ENCODE measurements at places on chromosomes 16 and 17.

DNA sequence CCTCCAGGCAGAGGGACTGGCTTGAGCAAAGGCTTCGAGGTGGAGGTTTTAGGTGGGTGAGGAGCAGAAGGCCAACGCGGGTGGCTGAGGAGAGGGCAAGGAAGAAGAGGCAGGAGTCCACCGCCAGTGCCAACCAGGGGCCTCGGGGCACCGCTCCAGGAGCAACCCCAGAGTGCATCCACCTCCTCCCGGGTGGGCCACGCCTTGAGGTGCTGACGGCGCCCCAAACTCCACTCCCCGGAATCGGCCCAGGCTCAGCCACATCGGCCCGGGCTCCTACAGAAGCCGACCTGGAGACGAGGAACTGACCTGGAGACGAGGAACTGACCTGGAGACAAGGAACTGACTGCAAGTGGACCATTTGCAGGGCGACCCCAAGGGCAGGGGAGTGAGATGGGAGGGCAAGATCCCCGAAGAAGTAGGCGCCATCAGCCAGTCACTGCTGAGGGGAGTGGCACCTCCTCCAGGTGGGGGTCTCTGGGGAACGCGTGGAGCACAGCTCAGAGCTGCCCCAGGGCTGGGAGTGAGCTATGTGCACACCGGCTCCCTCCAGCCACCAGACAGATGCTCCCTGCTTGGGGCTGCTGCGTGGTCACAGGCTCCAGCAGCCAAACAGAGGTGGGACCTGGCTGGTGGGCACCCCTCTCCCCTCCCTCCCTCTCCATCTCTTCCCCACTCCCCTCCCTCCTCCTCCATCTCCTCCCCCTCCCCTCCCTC is 29.2 kb upstream of the CBFA2T3 start:
- no peak for DNase-seq

GRCh38 chr17:47945529-47946508 is 4.4 kb downstream of the PNPO start:
- DNase-seq: no peak

DNA sequence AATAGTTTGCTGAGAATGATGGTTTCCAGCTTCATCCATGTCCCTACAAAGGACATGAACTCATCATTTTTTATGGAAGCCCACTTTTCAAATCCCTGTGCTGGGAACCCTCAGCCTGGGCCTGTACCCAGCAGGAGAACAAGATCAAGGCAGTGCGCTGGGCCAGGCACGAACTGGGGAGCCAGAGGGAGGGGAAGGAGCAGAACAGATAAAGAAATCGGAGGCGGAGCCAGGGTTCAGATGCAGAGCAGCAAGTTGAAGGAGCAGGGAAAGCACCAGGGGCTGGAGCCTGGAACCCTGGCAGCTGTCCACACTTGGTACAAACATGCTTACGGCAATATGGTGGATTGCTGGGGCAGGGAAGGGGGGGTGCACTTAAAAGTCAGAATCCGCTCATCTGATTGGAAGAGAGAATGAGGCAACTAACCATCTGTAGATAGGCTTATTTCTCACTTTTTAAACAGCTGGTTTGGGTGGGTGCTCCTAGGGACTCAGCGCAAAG is 107.5 kb downstream of the NOG start:
- DNase-seq: no peak

DNA sequence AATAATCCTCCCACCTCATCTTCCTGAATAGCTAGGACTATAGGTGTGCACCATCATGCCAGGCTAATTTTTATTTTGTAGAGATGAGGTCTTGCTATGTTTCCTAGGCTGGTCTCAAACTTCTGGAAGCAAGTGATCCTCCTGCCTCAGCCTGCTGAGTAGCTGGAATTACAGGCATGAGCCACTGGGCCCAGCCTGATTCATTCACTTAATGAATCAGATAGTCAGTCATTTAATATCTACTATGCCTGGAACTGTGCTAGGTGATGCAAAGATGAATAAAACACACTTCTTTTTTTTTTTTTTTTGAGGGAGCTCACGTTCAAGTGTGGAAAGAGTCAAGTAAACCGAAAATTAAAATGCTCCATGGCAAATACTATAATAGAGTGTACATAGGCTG is 39.4 kb downstream of the EFCAB13 start:
- DNase-seq: no peak
